ENCODE measurements at places on chromosomes 3 and 15.
A peak's percentile ranks its signal among the peaks of the same experiment; 100 is the strongest.

DNA sequence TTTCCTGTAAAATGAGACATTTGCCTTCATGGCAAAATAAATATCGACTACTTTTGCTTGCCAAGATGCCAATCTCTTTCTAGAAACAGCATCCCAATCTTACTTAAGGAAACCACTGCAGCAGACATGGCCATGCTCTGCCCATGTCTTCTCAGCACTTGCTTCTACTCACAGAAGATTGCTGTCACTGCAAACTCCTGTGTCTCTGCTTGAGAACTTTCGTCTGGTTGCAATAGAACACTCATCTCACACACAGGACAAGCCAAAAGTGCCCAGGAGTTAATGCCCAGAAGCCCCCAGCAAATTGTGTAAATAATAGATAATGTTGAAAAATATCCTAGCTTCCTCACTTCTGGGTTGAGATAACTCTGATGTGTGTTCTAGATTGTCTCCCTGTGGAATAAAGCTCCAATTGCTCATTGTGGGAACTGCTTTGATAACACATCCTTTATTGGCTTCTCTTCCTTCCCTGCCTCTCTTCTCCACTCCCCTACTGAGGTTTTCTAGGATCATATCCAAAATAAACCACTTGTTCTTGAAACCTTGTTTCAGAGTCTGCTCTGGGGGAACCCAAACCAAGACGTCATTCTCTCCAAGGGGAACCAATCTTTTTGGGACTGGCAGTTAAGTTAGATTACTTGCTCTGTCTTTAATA, 156.3 kb upstream of the STRIT1 start:
- DNase-seq, result peak; percentile 9

- no peak for DNase-seq
These were observed 28.7 kb downstream of the GATM start for GRCh38 chr15:45349623-45350022.

- no peak for DNase-seq
These were observed 38.8 kb upstream of the RNF7 start for GRCh38 chr3:141699324-141699723.

DNA sequence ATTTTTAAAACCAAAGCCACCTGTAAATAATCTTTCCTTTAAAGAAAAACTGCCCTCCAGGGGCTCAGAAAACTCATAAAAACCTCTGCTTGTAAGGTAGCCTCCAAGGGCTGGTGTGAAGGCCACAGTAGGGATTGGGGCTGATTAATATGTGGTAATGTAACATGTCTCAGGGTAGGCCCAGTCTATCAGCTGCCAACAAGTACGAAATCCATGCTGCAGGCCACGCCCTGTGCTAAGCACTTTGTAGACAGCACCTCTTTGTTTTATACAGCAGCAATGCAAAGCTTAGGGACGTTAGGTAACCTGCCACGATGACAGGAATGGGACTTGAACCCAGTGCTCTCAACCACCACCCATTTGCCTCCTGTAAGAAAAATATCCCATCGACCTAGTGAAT, 65.6 kb upstream of the PRICKLE2 start:
- DNase-seq, result no peak

- no peak for DNase-seq
These were observed 18.0 kb upstream of the PLXNA1 start for GRCh38 chr3:126964950-126965349.

DNA sequence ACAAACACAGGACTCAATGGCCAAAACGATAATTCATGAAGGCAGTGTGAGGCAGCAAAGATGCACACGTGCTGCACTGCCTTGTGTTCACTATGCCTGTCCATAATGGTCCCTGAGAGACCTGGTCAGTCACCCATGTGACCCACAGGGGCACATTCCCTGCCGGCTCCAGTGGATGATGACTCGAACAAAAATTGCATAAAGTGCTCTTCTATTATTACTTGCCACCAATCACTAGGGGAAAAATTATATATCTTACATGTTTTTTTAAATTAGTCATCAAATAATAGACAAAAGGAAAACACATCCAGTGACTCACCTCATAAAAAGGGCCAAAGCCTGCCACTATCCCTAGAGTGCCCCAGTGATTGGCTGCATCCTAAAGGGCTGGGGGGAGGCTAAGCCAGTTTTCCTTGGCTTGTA, 47.5 kb downstream of the UBP1 start:
- DNase-seq, result no peak

- no peak for DNase-seq
These were observed 1.7 kb upstream of the SNRPA1 start for GRCh38 chr15:101296418-101297405.

- DNase-seq, result no peak
These were observed 52.5 kb upstream of the KCNMB2 start for GRCh38 chr3:178483704-178484103.

GRCh38 chr3:127003175-127003555, 20.2 kb downstream of the PLXNA1 start:
- no peak for DNase-seq

DNA sequence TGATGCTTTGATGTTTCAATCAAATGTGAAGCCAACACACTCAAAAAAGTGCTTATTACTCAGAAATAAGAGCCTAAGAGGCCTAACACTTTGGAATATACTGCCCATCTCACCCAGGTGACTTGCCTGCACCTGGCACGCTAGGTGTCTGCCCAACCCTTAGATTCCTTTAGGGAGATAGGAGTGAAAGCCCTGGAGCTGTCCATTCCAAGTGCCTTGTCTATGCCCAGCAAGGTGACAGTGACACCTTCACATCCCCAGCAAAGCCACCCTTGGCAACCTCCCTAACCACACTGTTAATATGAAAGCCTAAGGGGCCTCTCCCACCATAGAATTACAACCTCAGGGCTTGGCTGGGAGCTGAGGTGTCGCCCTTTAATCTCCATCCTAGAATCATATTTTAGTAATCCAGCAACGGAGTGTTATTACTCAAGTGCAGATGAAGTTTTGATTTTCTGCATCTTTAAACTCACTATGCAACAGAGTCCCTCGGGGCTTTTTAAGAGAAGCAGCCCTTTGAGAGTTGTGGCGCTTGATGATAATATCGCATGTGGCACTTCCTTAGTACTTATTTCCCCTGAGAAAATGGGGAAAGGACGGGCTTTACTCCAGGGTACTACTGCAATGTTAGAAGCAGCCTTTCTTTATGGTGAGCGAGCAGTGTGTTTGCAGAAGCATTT, 24.8 kb downstream of the ATP10A start:
- DNase-seq, result no peak

GRCh38 chr3:128226795-128227395, 73.6 kb downstream of the EEFSEC start:
- no peak for DNase-seq

All from NCI-H2029 treated with DMSO at 0.1 percent for 48 hours (cell line).